Stimulated activated CD4-positive, alpha-beta T cell treated with anti-CD3 and anti-CD28 coated beads, Interleukin-1b, Interleukin-23, amount 100 ng/mL, for 1 hour (primary cell): ENCODE measurements at places on chromosomes 1 and 21.

- no peak for DNase-seq
Observed at GRCh38 chr21:42835611-42836401, 43.5 kb downstream of the WDR4 start.

GRCh38 chr21:14120091-14120734 is 90.5 kb downstream of the LIPI start:
- DNase-seq = peak; percentile 7

DNA sequence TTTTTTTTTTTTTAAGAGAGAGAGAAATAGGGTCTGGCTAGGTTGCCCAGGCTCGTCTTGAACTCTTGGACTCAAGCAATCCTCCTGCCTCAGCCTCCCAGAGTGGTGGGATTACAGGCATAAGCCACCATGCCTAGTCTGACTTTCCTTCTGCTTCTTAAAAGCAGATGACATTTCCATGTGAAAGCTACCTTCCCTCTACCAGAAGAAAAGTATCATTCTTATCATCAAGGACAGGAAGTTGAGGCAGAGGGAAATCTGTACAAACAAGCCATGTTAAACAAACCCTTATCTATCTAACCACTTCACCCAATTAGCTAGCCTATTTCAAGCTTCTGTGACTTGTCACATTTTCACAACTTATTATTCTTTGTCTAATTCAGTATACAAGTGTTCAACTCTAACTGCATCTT is 54.8 kb downstream of the SAMSN1 start:
- no peak for DNase-seq

- no peak for DNase-seq
Observed at GRCh38 chr1:159598196-159598595, 10.6 kb downstream of the APCS start.
